ENCODE measurements at places on chromosomes 4 and X.

- peak; percentile 34 for DNase-seq
Measured at GRCh38 chrX:16333453-16333852, 166.2 kb downstream of the MAGEB17 start.

DNA sequence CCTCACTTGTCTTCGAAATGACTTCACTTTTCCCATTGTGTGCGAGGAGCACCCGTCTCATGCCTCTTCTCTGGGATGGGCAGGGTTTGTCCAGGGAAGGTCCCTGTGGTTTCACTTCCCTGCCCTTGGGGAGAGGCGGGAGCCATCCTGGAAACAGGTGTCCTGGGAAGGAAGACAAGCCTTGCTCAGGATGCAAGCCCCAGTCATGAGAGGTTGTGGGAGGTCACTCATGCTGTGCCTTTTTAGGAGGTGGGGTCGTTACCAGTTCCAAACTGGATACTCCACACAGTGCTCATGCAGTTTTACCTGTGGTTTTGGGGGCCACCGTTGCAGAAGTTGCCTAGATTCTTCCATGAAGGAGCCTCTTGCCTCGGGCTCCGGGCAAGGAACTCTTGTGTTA lies 3.8 kb downstream of the RGS12 start:
- DNase-seq, result no peak

DNA sequence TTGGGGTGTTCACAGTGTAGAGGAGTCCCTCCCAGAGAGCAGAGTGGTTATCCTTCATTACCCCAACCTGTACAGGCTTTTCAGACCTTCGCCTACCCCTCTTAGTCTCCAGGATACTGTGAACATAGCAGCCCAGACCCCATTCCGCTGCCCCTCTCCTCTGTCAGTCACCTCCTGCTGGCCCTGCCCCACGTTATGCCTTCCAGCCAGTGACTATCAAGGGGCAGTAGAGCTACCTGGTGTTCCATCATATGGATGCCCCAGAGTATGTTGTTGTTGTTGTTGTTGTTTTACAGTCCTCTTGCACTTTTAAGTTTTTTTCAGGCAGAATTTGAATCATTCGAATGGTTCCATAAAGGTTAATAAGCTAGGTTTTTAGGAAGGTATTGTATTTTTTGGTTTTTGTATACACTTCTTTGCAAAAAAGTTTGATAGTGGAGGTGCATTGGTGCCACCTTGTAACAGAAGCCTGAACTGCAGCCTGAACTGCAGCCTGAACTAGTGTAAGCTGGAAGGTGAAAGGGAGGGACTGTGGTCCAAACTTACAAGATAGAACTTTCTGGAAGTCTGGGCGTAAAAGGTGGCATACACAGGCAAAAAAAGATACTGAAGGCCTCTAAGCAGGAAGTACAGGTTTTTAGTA lies 101.4 kb upstream of the RAB40AL start:
- DNase-seq, result peak; percentile 53

DNA sequence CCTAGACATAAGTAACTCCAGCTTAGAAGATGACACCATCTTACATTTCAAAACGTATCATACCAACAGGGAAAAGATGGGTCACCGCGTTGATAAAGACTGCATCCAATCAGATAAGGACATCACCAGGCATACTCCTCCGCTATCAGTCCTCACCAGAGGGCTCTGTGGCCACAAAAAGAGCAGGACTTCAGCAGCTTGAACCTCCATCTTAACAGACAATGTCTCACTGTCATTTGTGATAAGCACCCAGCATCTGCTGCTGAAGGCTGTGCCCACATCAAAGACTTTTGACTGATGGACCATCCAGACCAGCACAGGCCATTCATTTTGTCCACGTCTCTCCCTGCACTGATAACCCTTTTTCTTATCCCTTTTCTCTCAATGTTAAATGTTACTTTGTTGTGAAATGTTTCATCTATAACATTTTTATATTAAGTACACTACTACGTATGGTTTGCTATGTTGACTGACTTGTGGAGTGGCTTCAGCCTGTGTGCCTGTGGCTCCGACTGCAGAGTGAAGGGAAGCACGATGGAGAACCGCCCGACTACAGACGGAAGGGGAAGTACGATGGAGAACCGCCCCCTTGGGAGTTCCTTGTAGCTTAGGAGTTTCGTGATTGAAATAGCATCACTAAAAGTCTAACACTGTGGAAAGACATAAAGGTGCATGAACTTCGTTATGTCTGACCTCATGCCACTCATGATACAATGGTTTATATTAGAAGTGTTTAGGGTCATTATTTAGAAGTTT lies 595.4 kb upstream of the AGA start:
- no peak for DNase-seq

GRCh38 chr4:162510115-162510514 lies 346.3 kb upstream of the FSTL5 start:
- DNase-seq, result no peak

GRCh38 chr4:173242466-173243250 lies 74.0 kb downstream of the GALNT7 start:
- DNase-seq, result no peak

DNA sequence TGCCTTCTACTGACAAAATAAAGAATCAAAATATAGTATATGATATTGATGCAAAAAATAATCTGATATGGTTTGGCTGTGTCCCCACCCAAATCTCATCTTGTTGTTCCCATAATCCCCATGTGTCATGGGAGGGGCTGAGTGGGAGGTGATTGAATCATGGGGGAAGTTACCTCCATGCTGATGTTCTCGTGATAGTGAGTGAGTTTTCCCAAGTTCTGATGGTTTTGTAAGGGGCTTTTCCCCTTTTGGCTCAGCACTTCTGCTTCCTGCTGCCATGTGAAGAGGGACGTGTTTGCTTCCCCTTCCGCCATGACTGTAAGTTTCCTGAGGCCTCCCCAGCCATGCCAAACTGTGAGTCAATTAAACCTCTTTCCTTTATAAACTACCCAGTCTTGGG lies 70.2 kb downstream of the TMEM165 start:
- no peak for DNase-seq

- no peak for DNase-seq
Measured at GRCh38 chrX:65758505-65758904, 91.1 kb downstream of the MSN start.
